CMK (cell line): ENCODE measurements at places on chromosomes 7 and 10.

- no peak for DNase-seq
Observed at GRCh38 chr7:105614341-105614840, 33.1 kb upstream of the EFCAB10 start.

DNA sequence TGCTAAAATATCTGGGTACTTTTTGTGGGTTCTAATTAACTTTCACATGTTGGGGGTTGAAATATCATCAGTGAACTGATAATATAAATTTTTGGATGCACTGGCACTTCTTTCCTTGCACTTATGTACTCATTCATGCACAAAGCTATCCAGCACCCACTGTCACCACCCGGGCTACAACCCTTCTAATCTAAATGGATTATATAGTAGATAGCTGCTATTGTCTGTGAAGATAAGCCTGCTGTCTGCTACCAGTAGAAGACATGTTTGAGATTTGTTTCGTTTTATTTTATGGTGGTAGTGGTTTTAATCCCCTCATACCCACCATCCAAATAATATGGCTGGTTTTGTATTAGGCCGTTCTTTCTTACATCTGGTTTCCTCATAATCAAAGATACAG is 353.5 kb upstream of the LRGUK start:
- no peak for DNase-seq

DNA sequence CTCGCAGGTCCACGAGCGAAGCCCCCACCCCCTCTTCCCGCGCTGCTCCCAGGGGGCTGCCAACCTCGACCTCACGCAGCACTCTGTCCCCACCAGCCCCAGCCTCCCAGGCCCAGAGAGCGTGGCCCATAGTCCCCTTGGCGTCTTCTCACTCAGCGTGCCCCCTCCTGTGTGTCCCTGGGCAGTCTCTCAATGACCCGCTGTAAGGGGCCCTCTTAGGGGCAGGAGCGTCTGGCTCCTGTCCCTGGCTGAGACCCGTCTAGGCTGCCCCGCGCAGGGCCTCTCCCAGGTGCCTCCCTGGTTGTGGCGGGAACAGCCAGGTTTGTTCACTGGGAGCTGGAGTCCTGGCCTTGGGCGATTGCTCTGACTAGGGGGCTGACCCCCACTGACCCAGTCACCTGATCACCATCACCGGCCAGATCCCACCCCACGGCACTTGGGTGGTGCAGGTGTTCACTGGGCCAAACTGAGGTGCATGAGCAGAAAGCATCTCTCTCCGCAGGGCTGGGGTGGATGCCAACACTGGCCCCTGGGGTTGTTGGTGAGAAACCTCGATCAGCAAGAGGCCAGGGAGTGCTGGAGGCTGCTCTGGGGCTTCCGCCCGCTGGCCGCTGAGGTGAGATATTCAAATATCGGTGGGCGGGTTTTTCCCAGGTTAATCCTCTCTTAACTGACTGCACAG is 12.6 kb upstream of the WDFY4 start:
- DNase-seq: no peak

GRCh38 chr10:97781618-97782331 is 10.0 kb upstream of the SFRP5 start:
- peak; percentile 73 for DNase-seq

- DNase-seq: no peak
Observed at GRCh38 chr7:110801502-110801901, 289.4 kb upstream of the LRRN3 start.

- DNase-seq: no peak
Observed at GRCh38 chr10:102527546-102527945, 23.8 kb downstream of the SUFU start.

DNA sequence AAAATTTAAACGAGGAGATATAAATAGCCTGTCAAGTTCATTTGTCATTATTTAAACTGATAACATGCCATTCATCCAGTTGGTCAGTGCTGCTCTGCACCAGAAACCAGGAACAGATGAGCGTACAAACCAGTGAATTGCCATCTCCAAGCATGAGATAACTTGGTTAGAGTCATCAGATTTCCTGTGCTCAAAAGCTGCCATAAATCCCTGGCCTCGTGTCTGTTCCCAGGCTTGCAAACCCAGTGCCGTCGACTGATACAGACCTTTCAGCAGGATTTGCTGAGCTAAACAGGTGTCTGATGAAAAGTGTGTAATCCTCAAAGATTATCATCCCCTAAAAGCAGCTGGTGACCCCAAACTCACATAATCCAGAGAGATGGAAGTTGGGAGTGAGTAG is 96.0 kb upstream of the SAMD8 start:
- no peak for DNase-seq

DNA sequence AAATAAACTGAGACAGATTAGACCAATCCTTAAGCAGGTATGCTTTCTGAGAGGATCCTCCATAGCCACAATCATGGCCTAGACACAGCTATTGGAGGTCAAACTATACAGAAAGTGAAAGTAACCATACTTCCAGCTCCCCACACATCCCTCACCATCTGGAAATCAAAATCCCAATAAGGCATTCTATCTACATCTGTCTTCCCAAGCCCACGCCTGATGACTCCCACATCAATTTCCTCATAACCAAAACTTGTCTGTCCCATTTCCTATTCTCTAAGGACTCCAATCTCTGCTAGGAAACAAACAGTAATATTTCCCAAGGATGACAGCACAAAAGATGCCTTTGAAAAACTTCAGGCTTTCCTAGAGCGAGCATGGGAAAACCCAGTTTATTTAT is 247.3 kb upstream of the HPS1 start:
- no peak for DNase-seq

GRCh38 chr7:2314209-2314955 is at the start of gene SNX8:
SNX8 (minus strand) TSS chr7:2314441; CDS start chr7:2314421, 20 bp downstream.
- peak; percentile 62 for DNase-seq

DNA sequence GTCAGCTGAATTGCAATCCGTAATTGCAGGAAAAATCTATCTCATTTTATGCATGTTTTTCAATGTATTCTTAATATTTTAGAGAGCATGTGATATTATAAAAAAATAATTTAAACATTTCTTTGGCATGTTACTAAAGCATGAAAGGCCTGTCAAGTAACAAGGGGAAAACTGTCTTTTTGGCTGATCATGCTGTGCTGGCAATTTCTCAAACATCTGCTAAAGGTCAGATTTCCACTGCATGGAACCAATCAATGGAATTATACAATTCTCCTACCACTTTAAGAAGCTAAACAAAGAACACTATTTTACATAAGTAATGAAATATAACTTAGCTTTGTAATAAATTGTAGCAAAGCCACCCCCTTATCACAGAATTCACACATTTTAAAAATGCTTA is 49.4 kb downstream of the JMJD1C start:
- no peak for DNase-seq

DNA sequence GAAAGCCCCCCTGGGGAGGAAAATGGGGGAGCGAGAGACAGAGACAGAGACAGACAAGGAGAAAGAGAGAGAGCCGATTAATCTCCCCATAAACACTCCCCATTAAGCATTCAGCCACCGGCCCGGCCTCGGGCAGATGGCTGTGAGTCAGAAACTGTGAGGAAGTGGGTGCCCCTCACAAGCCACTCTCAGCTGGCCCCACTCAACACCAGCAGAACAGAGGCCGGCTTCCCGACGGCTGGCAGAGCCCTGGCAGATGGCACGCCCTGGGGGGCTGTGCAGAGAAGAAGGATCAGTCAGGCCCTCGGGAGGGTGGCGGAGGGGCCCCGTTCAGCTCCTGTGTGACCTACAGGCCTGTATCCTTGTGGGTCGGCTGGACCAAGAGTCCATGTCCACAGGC is 41.2 kb downstream of the CAMK2B start:
- DNase-seq: no peak

DNA sequence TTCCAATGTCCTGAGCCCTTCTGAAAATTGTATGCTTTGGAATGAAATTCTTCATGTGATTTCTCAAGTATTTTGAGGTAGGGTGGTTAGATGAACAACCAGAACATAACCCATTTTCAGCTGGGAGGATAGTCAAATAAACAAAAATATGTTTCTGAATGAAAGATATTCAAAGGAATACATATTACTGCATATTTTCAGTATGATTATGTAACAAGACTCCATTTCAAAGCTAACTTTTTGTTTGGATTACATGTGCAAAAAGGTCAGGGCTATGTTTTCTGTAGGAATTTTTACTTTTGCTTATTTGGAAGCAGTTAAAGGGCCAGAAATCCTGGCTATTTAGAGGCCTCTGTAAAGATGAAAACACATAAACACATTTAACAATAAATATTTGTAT is 27.7 kb downstream of the CDK6 start:
- DNase-seq: no peak
